ENCODE measurements at places on chromosomes 13 and 19.

- no peak for DNase-seq
These were observed 1.1 kb downstream of the EML2 start for GRCh38 chr19:45637890-45638667.

- DNase-seq = no peak
These were observed 16.7 kb downstream of the TBC1D4 start for GRCh38 chr13:75465236-75465635.

DNA sequence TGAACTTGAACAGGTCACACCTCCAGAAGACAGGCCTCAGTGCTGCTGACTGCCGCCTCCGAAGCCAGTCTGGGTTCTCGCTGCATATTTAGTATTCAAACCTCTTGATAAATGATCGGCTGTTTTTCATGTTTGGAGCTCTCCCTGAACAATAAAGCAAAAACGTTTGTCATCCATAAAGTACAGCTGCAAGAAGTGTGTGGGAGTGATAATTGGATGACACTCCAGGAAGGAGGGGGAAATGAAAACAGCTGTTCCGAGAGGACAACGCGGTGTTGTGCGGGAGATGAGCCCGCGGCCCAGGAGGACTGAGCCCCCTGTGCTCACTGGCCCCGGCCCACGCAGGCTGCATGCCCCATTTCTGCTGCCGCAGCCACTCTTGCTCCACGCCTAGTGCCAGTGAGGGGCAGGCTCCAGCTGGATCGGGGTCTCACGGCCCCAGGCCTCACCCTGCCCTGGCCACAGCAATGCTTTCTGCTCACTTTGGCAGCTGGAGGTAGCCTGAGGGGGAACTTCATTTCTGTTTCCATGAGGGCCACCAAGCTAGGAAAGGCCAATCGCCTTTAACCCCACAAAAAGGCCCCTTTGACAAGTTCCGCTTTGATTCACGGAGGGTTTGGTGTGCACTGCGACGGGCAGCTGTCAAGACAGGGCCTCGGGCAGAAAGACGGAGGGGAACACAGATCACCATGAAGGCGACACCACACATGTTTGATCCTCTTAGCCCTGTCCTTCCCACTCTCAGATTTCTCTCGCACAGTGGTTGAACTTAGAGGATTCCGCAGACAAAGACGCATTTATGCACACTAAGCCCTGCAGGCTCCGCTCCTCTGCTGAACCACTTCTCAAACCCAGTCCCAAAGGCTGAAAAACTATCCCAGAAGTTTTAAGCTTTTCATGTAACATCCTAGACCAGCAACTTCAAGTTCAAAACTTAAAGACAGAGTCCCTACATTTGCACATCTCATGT lies 537.6 kb downstream of the EFNB2 start:
- no peak for DNase-seq

DNA sequence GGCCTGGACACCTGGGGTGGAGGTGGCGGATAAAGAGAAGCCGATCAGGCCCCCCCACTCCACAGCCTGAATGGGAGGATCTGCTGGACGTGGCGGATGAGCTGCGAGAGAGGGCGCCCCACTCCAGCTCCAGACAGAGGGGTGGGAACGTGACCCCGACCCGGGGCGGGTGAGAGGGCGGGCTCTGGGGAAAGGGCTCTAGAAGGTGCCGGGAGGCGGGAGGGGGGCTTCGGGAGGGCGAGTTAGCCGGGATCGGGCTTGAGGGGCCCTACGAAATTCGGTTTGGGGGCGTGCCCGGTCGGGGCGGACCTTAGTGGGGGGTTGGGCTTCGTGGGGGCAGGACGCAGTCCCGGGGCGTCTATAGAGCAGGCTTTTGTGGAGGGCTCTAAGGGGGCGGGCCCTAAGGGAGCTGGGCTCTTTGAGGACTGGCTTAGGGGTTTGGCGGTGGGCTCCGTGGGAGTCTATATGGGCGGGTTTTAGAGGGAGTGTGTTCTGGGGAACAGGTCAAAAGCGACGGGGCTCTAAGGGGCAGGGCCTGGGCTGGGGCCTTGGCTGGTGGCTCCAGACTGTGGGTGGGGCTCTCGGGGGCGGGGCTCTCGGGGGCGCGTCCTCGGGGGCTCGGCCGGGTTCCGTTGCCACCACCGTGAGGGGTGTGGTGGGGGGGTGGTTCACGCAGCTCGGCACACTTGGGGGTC lies 4.1 kb upstream of the NANOS3 start:
- no peak for DNase-seq

DNA sequence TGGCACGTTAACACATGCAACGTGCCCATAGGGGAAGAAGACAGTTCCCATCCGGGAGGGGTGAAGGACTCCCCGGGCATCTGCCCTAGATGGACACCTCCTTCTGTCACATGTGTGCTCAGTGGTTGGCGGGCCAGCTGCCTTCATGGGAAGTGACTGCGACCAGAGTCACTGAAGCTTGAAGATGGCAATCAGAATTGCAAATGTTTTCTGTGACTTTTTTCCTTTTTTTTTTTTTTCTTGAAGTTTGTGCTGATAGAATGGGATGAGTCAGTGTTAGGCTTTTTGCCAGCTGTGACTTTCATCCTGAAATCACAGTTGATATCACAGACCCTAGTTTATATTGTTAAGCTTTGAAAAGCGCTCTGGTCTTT lies 109.2 kb upstream of the MCF2L start:
- no peak for DNase-seq

- no peak for DNase-seq
These were observed 113.4 kb upstream of the UQCRFS1 start for GRCh38 chr19:29326351-29326750.

DNA sequence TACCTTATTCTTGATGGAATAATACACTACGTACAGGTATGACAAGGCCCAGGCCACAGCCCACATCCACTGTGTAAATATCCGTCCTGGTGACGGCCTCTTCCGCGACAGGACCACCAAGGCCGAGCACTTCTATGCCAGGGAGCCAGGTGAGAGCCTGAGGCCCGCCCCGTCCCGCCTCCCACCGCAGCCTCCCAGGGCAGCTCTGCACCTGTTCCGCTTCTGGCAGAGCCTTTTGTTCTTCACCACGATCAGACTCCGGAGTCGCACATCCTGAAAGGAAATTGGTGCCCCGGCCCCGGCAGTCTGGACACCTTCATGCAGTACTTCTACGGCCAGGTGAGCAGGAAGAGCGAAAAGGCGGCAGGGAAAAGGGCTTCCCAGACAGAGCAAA lies 10.6 kb upstream of the ZNF358 start:
- DNase-seq = no peak

Data from omental fat pad (tissue), 4 donors.